NCI-H2029 treated with DMSO at 0.1 percent for 48 hours (cell line): ENCODE measurements at places on chromosomes 2 and 18.

DNA sequence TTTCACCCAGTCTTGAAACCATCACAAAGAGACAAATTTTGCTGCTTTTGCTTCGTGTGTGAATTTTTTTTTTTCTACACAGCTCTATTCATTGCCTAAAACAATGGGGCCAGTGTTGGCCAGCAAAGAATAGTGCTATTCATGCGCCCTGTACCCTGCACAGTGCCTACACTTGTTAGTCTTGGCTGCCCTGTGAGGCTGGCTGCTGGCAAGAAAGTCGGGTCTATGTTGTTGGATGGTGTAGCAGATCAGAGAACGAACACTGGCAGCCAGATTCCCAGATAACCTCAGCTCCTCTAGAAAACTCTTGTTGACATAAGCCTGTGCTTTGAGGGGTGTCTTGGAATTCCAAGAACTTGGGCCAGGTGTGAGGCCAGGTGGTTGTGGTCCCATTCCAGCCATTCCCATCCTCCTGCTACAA, 455.7 kb upstream of the TCF4 start:
- DNase-seq = no peak

GRCh38 chr18:78407466-78407844, 572.2 kb upstream of the SALL3 start:
- peak; percentile 76 for DNase-seq

DNA sequence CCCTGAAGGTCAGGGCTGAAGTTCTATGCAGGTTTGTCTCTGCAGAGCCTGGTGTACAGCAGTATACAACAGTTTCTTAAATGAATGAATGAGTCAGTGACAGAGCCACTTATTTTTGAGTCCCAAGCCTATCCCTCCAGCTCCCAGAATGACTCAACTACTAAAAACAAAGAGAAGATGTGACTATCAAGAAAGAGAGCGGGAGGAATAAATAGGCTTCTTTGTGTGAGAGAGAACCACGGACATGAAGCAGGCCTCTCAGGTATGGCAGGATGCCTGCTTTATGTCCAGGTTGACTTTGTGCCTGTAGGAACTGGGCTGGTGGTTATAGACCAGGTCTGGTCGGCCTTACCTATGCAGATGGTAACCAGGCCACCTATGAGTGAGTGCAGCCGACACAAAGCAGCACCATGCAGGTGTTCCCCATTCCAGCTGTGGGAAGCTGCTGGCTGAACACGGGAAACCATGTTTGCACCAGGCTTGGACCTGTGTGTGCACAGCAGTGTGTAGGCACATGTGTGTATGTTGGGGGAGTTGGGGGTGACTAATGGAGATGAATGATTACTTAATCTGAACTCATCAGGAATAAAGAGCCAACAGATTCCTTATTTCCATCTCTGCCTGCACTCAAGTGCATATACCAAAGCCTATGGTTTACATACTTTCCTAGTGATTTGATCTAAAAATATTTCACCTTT, 171.0 kb downstream of the OSR1 start:
- no peak for DNase-seq

DNA sequence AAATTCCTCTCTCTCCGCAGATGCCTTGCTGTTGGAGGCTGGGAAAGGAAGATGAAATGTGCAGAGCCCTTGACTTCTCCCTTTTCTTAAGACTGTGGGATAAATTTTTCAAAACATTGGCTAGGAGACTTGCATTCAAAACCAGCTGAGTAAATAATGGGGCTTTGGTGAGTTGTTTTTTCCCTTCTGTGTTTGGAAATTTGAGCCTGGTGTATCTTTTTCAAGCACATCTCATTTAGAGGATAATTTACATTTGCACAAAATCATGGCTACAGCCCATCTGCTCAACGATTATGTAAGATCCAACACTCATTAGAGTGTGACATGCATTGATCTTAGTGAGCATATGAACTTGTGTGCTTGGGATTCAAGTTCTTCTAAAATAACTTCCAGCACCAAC, 112.1 kb upstream of the ATP8B1 start:
- no peak for DNase-seq

DNA sequence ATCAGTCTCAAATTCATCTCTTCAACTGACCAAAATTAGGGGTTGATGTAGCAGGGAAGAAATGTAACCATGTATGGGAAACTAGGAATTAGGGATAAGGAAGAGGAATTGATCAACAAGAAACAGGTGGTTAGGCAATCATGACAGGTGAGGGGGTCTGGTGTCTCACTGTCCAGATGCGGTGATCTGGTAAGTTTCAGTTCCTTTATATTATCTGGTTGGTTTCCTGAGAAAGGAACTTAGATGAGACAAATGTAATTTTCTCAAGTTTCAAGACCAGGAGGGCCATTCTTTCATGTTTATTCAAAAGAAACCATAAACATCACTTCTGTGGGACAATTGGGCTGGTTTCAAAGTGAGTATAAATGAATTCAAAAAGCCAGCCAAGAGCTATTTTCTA, 306.2 kb upstream of the KCNJ3 start:
- no peak for DNase-seq

DNA sequence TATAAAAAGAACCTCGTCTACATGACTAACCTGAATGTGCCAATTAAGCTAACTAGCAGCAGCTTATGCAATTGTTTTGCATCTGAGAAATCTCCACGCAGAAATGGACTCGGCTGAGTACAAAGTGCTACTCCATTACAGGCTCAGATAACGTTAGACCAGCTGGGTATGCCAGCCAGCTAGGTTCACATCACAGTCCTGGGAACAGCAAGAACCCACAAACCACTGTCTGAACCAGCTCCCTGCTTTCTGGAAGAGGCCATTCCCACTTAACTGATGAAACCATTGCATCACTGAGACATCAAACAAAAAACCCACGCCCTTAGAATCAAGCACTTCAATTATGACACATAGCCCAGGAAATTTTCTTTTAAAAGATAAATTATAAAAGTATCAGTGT, 202.7 kb downstream of the CYRIA start:
- no peak for DNase-seq

- peak; percentile 52 for DNase-seq
These were observed 158.9 kb downstream of the LDLRAD4 start for GRCh38 chr18:13377496-13377895.

DNA sequence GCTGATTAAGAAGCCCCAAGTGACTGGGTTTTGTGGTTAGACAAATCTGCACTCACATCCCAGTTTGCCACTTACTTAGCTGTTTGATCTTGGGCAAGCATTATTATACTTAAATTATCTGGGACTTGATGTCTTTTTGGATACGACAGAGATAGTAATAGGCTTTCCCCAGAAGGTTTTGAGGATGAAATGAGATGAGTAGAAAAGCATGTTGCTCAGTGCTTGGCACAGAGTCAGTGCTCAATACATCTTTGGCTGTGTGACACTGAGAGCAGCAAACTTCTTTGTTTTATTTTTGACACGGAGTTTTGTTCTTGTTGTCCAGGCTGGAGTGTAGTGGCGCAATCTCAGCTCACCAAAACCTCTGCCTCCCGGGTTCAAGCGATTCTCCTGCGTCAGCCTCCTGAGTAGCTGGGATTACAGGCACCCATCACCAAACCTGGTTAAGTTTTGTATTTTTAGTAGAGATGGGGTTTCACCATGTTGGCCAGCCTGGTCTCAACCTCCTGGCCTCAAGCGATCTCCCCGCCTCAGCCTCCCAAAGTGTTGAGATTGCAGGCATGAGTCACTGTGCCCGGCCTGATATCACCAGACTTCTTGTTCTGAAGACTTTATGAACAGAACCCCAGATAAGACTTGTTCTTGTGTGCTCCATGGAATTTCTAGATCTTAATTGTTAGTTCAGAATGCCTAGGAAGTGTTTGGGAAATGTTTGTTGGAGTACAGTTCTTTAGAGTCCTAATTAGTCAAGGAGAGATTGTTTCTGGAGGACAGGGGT, 521.2 kb downstream of the SLC4A3 start:
- DNase-seq = no peak
